ENCODE measurements at places on chromosomes 13 and 19.

GRCh38 chr19:11106477-11106876, 17.2 kb downstream of the LDLR start:
- no peak for DNase-seq

DNA sequence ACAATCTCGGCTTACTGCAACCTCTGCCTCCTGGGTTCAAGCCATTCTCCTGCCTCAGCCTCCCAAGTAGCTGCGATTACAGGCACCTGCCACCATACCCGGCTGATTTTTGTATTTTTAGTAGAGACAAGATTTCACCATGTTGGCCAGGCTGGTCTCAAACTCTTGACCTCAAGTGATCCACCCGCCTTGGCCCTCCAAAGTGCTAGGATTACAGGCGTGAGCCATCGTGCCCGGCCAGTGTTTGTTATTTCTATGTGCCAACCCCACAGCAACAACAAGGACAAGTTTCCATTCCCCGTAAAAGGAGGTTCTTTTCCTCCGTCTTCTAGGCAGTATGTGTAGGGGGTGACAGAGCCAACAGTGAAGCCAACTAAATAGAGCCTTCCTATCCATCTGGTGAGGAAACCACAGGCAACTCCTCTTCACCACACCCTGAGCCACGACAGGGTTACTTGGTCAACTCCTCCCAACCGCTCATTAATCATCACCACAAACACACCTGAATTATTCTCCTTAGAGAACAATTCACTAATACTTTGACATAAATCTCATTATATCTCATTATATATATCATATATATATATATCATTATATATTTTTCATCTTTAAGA, 25.5 kb downstream of the FOXO1 start:
- DNase-seq = no peak

- DNase-seq = no peak
Measured at GRCh38 chr19:50537769-50538230, 24.1 kb upstream of the ASPDH start.

DNA sequence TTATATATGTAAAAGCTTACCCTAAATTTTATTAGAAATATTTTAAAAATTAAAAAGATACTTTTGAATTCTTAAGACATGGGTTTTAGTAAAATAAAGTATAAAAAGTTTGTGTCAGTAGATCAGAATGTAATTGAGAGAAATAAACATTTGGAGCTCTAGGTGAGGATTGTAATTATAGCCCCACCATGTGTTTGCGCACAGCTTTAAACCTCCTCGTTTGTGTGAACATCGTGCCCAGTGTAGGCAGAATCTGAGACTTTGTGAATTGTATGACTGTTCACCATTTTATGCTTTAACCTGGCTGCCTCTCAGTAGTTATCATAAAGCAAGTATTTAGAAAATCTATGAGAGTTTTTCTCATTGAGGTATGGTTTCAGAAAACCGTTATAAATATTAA, 29.1 kb downstream of the CUL4A start:
- DNase-seq = no peak

GRCh38 chr19:1205114-1206099, at the start of gene STK11:
TSS of gene STK11 (plus strand) at chr19:1205778. CDS start at chr19:1206914, 1,136 bp downstream.
- DNase-seq = peak; percentile 99

Data from coronary artery (tissue), 2 donors.